ENCODE measurements at places on chromosomes 16 and 17.

DNA sequence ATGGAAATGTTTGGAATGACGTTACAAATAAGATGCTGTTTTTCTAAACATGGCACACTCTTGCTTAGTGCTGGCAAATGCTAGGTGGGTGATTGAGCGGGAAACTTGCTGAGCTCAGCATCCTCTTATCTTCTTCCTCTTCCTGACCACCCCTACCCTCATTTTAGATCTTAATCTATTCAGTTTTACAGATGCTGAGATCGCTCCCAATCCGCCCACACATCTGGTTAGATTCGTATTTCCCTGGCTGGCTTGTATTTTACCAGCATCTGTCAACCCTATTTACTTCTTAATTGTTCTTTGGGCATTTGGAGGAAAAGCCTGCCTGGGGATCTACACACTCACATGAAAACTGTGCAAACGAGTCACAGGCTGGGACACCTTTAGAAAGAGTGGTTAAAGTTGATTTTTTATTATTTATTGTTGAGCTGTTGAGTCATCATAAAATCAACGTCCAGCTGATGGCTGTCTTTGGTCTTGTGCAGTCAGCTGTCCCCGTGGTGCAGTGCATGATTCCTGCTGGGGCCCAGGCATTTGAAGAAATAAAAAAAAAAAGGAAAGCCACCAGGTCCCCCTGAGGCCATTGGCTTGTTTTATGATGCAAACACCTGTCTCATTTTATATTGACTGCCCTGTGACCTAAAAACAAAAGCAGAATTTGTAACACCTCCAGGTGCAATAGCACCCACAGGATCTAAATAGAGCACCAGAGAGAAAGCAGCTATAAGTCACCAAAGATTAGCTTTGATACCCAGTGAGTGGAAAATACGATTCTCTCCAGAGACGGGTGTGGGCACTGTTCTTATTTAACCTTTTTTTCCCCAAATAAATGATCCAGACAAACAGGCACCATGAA, 258.6 kb downstream of the HS3ST3B1 start:
- no peak for DNase-seq

GRCh38 chr17:76356803-76357456, 3.2 kb upstream of the PRPSAP1 start:
- DNase-seq = no peak

- DNase-seq = no peak
Observed at GRCh38 chr17:74298778-74299177, 24.7 kb downstream of the DNAI2 start.

DNA sequence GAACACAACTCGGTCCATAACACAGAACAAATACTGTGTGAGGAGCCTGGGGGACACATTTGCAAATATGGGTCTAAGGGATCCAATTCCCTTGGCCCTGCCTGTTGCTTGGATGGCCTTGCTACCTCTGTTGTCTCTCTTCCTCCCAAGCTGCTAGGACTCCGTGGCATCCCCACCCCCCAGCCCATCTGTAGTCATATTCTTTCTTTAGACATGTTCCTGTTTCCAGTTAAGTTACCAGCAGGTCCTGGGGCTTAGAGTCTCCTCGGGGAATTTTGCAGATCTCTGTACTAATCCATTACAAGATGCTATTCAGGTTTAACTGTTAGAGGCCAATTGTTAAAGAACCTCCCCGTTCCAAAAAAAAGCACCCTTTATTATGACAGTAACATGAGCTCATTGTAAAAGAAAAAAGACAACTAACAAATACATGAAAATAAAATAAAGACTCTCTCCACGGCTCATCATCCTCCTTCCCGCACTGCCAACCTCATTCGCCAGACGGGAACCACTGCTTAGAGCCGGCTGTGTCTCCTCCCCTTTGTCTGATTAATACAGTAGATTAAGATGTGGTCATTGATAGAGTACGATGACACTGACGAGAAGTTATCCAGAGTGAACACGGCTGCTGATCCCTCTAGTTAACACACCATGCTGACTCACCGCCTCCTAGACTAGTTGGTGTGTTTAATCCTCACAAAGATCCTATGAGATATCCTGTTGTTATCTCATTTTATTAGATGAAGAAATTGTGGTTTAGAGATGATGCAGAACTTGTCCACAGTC, 22.2 kb downstream of the HS3ST4 start:
- no peak for DNase-seq

DNA sequence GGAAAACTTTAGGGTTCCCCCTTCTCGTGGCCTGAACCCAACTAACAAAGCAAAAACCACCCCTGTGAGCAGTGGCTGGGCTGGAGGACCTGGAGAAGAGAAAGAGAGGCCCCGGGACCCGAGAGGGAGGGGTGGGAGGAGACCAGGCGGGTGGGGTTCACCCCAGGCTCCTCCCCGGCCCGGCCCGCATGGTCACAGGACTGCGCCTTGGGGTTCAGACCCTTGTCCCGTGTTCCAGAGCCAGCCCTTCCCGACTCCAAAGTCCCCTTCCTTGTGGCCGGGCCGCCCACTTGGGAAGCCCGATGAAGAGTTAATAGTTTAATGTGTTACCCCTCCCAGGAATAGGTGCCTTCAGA, 852 bp downstream of the MARVELD3 start:
- no peak for DNase-seq

- DNase-seq = no peak
Observed at GRCh38 chr17:42386777-42387657, 1.2 kb downstream of the STAT3 start.

- DNase-seq = no peak
Observed at GRCh38 chr17:16052486-16052885, 52.9 kb downstream of the TTC19 start.

DNA sequence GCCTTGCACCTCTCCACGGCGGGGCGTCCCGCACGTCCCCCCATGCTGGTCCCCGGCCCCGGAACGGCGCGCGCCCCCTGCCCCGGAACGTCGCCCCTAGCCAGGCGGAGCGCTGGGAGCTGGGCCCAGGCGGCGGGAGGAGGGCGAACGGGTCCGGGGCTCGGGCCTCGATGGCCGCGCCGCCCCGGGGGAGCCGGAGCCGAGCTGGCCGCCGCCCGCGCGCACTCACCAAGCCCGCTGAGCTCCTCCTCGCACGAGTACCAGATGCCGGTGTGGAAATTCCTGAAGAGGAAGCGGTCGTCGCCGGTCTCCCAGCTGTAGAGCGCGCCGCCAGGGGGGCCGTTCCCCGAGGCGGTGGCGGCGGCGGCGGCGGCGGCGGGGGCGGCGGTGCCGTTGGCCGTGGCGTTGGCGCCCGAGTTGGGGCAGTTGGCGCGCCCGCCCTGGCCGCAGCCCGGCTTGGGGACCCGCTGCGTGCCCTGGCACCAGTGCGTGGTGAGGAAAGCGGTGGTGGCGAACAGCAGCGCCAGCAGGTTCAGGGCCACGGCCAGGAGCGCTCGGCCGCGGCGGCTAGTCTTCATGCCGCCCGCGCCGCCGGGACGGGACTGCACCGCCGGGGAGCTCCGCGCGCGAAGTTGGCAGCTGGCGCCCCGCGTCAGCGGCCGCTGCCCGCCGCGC, 530 bp downstream of the GSG1L start:
- DNase-seq = no peak

DNA sequence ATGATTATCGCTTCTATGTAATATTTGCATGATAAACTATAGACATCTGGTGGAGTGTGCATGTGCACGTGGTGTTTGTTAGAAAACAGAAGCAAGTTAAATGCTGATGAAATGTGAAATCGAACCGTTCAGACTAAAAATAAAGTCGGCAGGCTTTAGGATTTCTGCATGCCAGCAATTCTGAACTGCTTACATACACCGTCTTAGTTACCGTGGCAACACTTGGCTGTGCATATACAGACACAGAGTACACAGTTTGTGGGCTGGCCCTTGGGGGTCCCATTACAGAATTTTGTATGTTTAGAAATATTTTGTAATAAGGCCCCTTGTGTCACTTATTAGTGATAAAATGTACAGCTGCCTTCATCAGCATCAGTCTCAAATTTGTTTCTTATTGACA, 605.5 kb downstream of the RBFOX1 start:
- no peak for DNase-seq

- DNase-seq = peak; percentile 62
Observed at GRCh38 chr16:67801883-67802282, 4.5 kb downstream of the RANBP10 start.

- no peak for DNase-seq
Observed at GRCh38 chr16:4640572-4641305, 16.1 kb downstream of the MGRN1 start.

DNA sequence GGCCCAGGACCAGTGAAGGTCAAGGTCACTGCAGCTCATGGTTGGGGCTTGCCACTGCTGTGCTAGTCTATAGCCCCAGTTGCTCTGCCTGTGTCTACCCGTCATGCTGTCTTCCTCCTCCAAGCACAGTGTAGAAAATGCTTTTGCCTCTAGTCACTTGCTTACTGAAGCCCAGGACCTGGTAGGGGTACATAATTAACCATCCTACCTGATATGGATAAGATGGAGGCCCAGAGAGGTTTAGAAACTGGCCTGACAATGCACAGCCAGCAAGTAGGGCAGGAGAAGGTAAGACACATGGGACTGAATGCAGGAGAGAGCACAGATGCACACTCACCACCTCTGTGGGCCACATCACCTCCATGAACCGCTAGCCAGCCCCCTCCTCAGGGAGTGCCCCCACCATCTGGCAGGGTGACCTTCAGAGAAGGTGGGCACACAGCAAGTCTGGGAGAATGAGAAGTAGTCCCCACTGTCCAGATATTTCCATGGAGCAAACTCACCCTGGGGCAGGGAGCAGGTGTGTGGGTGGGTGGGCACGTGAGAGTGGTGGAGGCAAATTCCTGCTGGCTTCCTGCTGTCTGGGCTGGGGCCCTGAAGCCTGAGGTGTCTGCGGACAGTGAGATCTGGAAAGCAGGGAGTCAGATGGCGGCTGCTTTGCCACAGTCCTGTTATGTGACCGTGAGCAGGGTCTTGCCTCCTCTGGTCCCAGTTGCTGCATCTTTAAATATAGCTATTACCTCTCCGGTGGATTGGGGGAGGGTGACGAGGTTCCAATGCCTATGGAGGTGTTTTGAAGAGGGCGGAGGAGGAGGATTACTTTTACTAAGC, 1.0 kb downstream of the CX3CL1 start:
- no peak for DNase-seq

DNA sequence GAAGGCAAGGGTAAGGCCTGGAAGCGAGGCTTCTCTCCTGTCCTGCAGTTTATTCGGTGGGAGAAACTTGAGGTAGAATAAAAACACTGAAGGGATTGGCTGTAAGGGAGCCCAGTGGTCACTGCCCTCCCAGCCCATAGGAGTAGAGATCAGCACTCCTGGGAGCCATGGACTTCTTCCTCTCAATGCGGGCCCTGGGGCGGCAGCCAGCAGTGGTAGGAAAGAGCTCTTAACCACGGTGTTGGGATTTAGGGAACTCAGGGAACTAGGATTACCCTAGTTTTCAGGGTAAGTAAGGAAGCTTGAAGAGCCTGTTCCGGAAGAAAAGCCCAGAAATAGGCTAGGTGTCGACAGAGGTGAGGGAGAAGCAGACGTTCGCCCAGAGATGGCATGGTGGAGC, 23.8 kb upstream of the NAGLU start:
- DNase-seq = no peak

- no peak for DNase-seq
Observed at GRCh38 chr16:78709137-78709884, 609.9 kb downstream of the WWOX start.

GRCh38 chr16:50509521-50510341, 38.5 kb upstream of the NKD1 start:
- DNase-seq = no peak

DNA sequence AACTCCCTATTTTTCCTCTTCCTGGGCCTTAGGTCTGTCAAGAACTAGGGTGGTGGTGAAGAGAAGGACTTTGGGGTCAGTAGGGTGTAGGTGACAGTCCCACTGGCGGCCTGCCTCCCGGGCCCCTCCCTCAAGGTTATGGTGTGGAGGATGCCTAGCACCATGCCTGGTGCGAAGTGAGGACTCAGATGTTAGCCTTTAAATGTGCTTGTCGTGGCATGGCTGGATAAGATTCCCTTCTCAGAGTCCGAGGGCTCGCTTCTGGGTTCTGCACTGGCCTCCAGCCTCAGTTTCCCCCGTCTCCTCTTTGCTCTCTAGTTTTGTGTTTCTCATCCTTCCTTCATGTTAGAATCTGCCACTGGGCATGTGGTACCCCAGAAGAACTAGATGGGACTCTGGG, 32.0 kb downstream of the HAPSTR1 start:
- DNase-seq = no peak

- DNase-seq = no peak
Observed at GRCh38 chr16:68491576-68491950, 43.3 kb upstream of the SMPD3 start.

DNA sequence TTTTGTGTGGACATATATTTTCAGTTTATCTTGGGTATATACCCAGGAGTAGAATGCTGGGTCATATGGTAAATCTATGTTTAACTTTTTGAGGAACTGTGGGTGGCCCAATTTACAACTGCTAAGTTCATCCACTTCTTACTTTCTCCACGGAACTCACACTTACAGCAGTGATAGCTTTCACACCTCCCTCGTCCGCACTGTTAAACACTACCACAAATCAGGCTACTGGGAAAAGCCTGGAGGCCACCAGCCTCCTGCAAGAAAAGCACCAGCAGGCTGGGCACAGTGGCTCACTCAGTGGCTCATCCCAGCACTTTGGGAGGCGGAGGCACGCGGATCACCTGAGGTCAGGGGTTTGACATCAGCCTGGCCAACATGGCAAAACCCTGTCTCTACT, 14.7 kb upstream of the ZG16 start:
- no peak for DNase-seq

- no peak for DNase-seq
Observed at GRCh38 chr16:10501016-10501607, 79.3 kb downstream of the EMP2 start.

DNA sequence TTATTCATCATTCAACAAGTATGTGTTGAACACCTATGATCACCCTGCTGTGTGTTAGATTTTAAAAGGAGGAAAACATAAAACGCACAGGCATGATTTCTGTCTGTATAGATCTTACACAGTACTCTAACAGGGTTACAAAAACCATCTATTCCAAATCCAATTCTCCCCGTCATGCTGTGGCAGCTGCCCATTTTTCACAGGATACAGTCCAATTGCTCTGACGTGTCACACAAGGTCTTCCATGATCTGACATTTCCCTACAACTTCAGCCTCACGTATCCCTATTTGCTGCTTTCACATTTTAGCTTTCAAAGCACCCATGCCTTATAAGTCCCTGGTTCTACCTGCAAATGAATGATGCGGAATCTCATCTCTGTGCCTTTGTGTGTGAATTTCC, 67.0 kb upstream of the CNTNAP4 start:
- no peak for DNase-seq

DNA sequence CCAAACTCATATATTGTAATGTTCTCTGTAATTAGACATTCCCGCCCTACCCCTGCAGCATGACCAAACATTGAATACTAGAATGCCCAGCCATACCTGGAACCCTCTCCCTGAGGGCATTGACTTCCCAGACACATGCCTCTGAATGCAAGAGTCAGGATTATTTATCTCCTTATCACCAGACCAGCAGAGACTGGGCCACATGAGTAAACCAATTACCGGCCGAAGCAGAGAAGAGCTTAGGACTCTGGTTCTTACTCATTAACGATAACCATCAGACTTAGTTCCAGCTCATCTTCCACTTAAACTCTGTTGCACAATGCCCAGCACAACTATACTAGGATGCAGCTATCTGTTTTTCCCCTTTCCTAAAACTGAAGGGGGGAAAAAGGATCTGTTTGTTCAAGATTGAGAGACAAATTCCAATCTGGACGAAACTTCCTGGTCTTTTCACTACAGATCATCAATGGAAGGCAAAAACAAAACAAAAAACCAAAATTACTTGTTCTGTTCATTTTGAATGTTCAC, 88.2 kb upstream of the CORO6 start:
- no peak for DNase-seq
